ENCODE measurements at places on chromosomes 13 and 19. TPM values are rescaled to one million over a fixed set of nuclear protein-coding genes. Genes with fewer than 3 reads are reported as not detected.

GRCh38 chr13:100102042-100102441, 13.1 kb downstream of the PCCA start:
- H3K27ac ChIP-seq: no peak overlapping the region
- H3K4me3 ChIP-seq: no peak overlapping the region
- no peaks in the 10 kb centered on the region for H3K27me3 ChIP-seq
- H3K4me1 ChIP-seq: peaks cover 15% of the 10 kb centered on the region
- DNase-seq: no peak
- no peaks in the 10 kb centered on the region for H3K36me3 ChIP-seq

DNA sequence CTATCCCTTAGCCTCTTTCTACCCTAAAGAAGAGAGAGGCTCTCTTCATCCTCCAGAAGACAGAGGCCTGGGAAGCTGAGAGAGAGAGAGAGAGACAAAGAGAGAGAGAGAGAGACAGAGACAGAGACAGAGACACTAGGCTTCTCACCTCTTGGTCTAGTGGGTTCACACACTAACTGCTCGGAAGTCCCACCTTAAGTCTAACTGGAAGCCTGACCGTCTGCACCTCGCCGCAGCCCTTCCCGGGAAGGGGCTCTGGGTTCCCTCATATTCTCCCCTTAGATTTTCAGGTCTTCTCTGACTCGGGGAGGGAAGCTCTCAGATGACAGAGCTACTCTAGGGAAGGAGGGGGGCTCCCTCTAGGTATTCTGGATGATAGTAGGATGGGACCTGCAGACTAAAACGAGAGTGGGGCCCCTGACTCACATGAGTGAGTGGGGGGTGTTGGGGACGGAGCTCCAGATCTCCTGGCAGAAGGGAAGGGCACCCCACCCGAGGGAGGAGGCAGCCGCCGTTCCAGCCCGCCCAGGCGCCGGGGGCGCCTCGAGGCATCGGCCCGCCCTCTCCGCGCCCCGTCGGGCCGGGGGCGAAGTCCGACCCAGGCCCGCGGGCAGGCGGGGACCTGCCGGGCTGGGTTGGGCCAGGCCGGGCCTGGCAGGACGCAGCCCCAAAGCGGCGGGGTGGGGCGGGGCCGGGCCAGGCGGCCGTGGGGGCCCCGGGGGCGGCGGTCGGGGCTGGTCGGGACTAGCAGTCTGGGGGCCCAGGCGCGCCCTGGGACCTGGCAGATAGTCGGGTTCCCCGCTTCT, 2.0 kb upstream of the JUNB start:
- peaks cover 42% of the 10 kb centered on the region for H3K4me1 ChIP-seq
- peak overlapping the region; percentile 94 for H3K4me3 ChIP-seq
- no peaks in the 10 kb centered on the region for H3K27me3 ChIP-seq

- no peaks in the 10 kb centered on the region for H3K27me3 ChIP-seq
- no peak for DNase-seq
- H3K4me1 ChIP-seq: no peaks in the 10 kb centered on the region
- no peaks in the 10 kb centered on the region for H3K36me3 ChIP-seq
Measured at GRCh38 chr13:106143930-106144709, 391.3 kb downstream of the EFNB2 start.

DNA sequence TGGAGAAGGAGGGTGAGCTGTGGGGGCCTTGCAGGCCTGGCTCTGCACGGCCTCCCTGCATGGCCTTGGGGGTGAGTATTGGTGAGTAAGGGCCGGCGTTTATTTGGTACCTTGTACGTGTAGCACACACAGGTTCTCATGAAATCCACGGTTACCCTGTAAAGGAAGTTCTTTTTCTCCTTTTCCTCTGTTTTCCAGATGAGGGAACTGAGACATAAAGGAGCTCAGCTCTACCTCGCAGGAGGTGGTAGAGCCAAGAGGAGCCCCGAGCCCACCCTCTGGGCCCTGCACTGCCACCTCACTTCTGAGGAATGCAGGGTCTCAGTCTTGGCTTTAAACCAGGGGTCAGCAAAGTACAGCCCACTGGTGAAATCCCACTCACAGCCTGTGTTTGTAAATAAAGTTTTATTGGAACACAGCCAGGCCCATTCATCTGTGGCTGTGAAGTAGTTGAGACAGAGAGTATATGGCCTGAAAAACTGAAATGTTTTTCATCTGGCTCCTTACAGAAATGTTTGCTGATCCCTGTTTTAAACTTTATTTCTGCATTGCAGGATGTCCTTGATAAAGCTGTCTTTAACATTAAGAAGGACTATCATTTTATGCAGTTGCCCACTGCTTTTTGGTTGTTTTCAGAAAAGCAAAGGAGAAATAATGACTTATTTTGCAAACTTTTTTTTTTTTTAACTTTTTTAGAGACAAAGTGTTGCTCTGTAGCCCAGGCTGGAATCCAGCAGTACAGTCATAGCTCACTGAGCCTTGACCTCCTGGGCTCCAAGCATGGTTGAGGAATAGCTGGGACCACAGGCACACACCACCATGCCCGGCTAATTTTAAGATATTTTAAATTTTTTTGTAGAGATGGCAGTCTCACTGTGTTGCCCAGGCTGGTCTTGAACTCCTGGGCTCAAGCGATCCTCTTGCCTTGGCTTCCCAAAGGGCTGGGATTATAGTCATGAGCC, 6.4 kb downstream of the EPN1 start:
- H3K4me3 ChIP-seq: no peak overlapping the region
- DNase-seq: no peak
- no peaks in the 10 kb centered on the region for H3K27me3 ChIP-seq
- no peak overlapping the region for H3K27ac ChIP-seq
- H3K36me3 ChIP-seq: no peaks in the 10 kb centered on the region

Gene TEAD2
- 6.8 TPM for total RNA-seq

GRCh38 chr13:104086759-104087158, 1020.5 kb upstream of the SLC10A2 start:
- no peaks in the 10 kb centered on the region for H3K4me1 ChIP-seq
- no peak overlapping the region for H3K4me3 ChIP-seq
- no peak overlapping the region for H3K27ac ChIP-seq

GRCh38 chr13:69616396-69616795, 491.2 kb upstream of the ATXN8OS start:
- H3K4me1 ChIP-seq: no peaks in the 10 kb centered on the region
- no peaks in the 10 kb centered on the region for H3K27me3 ChIP-seq
- no peak for DNase-seq
- H3K4me3 ChIP-seq: no peak overlapping the region
- H3K36me3 ChIP-seq: no peaks in the 10 kb centered on the region

DNA sequence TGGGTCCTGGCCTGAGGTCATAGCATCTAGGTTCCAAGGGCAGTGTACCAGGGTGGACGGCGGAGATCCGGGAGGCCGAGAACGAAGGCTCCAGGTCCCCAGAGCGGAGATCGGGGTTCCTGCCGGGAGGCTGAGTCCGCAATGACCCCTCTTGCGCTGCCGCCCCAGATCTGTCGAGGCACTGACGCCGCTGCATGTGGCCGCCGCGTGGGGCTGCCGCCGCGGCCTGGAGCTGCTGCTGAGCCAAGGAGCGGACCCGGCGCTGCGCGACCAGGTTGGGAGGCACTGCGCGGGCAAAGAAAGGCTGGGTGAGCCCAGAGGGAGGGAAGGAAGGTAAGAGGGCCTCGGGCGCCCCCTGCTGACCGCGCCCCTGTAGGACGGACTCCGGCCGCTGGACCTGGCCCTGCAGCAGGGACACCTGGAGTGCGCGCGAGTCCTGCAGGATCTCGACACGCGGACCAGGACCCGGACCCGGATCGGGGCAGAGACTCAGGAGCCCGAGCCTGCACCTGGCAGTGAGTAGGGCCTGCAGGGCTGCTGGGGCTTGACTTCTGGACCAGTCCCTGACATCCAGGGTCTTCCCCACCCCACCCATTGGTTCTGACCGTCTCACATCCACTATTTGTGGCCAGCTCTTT, 906 bp downstream of the ANKLE1 start:
- H3K4me1 ChIP-seq: peaks cover 11% of the 10 kb centered on the region
- H3K27ac ChIP-seq: no peak overlapping the region
- peak overlapping the region; percentile 51 for H3K4me3 ChIP-seq
- H3K27me3 ChIP-seq: peaks cover 16% of the 10 kb centered on the region

Gene ODAD3
- not detected for total RNA-seq

GRCh38 chr19:28563964-28564921, 648.7 kb downstream of the UQCRFS1 start:
- no peak for DNase-seq
- H3K4me1 ChIP-seq: no peaks in the 10 kb centered on the region
- H3K4me3 ChIP-seq: no peak overlapping the region
- no peaks in the 10 kb centered on the region for H3K36me3 ChIP-seq

Gene RASL11A
- 4.5 TPM for total RNA-seq

DNA sequence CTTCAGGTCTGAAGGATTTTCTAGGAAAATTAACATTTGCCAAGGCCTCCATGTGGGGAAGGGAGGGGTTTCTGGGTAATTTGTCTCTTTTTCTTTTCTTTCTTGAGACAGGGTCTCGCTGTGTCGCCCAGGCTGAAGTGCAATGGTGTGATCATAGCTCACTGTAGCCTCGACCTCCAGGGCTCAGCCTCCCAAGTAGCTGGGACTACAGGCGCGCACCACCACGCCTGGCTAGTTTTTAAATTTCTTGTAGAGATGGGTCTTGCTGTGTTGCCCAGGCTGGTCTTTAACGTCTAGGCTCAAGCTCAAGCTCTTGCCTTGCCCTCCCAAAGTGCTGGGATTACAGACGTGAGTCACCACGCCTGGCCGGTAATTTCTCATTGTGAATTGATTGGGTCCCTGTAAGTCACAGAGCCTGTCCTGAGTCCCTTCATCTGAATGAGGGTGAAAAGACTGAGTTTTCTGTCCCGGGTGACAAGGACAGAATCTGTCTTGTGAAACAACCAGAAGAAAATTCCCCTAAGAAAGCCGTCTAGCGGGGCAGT, 10.0 kb upstream of the SPC24 start:
- H3K36me3 ChIP-seq: no peaks in the 10 kb centered on the region
- peaks cover 18% of the 10 kb centered on the region for H3K4me1 ChIP-seq
- H3K27ac ChIP-seq: peak overlapping the region; percentile 76
- no peaks in the 10 kb centered on the region for H3K27me3 ChIP-seq
- no peak for DNase-seq

Gene ADGRL1
- 3.5 TPM for total RNA-seq

Gene ATP4A
- not detected for total RNA-seq

Gene PLA2G4C
- 25.7 TPM for total RNA-seq

DNA sequence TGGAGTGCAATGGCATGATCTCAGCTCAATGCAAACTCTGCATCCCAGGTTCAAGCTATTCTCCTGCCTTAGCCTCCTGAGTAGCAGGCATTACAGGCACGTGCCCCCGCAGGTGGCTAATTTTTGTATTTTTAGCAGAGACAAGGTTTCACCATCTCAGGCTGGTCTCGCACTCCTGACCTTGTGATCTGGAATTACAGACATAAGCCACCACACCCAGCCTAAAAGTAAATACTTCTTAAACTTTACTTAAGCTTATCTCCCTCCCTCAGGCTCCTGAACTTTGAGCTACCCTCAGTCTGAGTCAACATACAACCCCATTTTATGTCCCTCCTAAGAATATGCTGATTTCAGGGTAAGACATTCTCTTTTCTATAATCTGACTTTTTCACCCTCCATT, 66.1 kb downstream of the ZNF486 start:
- no peak overlapping the region for H3K4me3 ChIP-seq
- H3K4me1 ChIP-seq: no peaks in the 10 kb centered on the region
- no peak for DNase-seq
- H3K27ac ChIP-seq: no peak overlapping the region
- H3K36me3 ChIP-seq: no peaks in the 10 kb centered on the region

- H3K27ac ChIP-seq: peak overlapping the region; percentile 87
- no peaks in the 10 kb centered on the region for H3K27me3 ChIP-seq
- H3K36me3 ChIP-seq: no peaks in the 10 kb centered on the region
- peaks cover 32% of the 10 kb centered on the region for H3K4me1 ChIP-seq
- no peak for DNase-seq
Measured at GRCh38 chr19:10611907-10612306, 13.4 kb upstream of the SLC44A2 start.

- H3K27me3 ChIP-seq: no peaks in the 10 kb centered on the region
- no peaks in the 10 kb centered on the region for H3K36me3 ChIP-seq
- H3K27ac ChIP-seq: peak overlapping the region; percentile 98
- peak overlapping the region; percentile 47 for H3K4me3 ChIP-seq
- DNase-seq: no peak
- peaks cover 52% of the 10 kb centered on the region for H3K4me1 ChIP-seq
Measured at GRCh38 chr19:48714759-48715675, 4.5 kb downstream of the MAMSTR start.

DNA sequence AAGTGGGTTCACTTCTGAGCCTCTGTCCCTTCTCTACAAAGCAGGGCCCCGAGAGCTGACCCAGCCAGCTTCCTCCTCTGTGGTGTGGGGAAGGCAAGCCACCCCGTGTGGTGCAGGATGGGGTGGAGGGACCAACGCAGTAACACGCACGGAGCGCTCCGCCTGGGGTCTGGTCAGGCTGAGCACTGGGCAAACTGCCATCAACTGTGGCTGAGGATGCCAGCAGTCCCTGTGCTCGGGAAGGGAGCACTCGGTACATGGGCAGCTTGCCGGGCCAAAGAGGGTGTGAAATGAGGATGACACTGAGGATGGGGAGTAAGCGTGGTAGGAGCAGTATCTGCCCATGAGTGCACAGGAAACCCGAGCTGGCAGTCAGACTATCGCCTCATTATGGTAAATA, 7.6 kb upstream of the GMIP start:
- peaks cover 5% of the 10 kb centered on the region for H3K36me3 ChIP-seq
- H3K4me3 ChIP-seq: no peak overlapping the region

DNA sequence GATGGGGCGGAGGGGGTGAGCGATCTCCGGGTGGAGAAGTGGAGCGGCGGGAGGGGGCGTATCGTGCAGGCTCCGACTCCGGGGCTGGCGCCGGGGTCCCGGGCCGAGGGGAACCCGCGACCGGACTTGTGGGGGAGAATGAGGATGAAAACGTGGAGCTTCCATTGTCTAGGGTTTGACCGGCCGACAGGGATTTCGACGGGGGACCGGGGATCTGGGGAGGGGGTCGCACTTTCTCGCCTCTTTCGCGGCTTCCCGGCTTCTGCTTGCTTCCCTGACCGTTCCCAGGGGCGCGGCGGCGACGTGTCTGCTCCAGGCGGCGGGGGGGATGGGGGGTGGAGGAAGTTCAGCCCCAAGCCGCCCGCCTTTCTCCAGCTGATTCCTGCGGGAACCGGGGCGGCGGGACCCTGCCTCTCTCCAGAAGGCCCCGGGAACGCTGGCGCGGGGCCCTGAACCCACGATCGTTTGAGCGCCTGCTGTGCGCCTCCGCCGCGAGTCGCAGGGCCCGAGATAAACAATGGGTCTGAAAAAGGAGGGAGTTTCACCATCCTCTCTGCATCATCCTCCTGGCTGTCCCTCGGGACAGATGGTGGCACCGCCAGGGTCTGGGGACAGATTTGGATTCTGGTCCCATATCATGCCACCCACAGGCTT, 790 bp downstream of the TPM4 start:
- no peak for DNase-seq
- peak overlapping the region; percentile 77 for H3K4me3 ChIP-seq
- peaks cover 4% of the 10 kb centered on the region for H3K27me3 ChIP-seq
- no peaks in the 10 kb centered on the region for H3K36me3 ChIP-seq
- peaks cover 7% of the 10 kb centered on the region for H3K4me1 ChIP-seq

GRCh38 chr13:67630640-67631039, 400.5 kb upstream of the PCDH9 start:
- no peaks in the 10 kb centered on the region for H3K36me3 ChIP-seq
- H3K4me3 ChIP-seq: no peak overlapping the region
- no peak overlapping the region for H3K27ac ChIP-seq
- no peak for DNase-seq

GRCh38 chr13:41426047-41426446, 31.3 kb upstream of the RGCC start:
- H3K36me3 ChIP-seq: no peaks in the 10 kb centered on the region
- no peak for DNase-seq
- no peak overlapping the region for H3K4me3 ChIP-seq
- no peaks in the 10 kb centered on the region for H3K4me1 ChIP-seq

GRCh38 chr19:49681830-49682229, 4.8 kb downstream of the PRMT1 start:
- peaks cover 33% of the 10 kb centered on the region for H3K4me1 ChIP-seq
- H3K27ac ChIP-seq: peak overlapping the region; percentile 8
- no peak for DNase-seq

All from gastrocnemius medialis (tissue), 4 donors.